ENCODE measurements at places on chromosomes 1 and 21.

GRCh38 chr21:41651406-41651805, 115.4 kb downstream of the RIPK4 start:
- DNase-seq = no peak

- no peak for DNase-seq
Observed at GRCh38 chr1:216464489-216464888, 41.2 kb upstream of the USH2A start.

DNA sequence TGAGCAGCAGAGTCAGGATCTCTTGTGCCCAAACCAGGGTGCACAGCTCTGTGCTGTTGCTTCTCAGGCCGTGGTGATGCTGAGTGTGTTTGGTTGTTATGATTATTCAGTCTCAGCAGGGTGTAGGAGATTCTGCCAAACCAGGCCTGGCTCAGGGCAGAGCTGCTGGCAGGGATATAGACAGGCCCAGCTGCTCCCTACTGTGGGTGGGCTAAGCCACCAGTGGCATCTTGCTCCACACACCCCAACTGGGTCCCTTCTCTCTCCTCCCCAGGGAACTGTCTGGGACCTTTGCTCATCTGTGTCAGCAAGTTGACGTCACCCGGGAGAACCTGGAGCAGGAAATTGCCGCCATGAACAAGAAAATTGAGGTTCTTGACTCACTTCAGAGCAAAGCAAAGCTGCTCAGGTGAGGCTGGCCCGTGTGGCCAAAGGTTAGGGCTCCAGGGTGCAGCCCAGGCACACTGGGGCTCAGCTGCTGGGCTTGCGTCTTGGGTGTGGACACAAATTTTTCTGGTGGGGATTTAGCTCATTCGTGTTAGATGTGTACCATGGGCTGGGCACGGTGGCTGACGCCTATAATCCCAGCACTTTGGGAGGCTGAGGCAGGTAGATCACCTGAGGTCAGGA, 9.9 kb upstream of the MIIP start:
- no peak for DNase-seq

DNA sequence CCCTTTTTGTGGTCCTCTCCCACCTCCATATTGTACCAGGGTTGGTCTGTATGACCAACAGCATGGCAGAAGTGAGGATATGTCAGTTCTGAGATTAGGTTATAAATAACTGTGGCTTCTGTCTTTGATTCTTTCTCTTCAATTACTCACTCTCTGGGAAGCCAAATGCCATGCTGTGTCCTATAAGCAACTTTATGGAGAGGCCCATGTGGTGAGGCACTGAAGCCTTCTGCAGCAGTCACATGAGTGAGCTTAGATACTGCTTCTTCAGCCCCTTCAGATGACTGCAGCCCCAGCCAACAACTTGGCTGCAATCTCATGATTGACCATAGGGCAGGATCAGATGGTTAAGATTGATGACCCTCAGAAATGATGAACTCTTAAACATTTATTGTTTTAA, 34.0 kb upstream of the SAMD13 start:
- no peak for DNase-seq

DNA sequence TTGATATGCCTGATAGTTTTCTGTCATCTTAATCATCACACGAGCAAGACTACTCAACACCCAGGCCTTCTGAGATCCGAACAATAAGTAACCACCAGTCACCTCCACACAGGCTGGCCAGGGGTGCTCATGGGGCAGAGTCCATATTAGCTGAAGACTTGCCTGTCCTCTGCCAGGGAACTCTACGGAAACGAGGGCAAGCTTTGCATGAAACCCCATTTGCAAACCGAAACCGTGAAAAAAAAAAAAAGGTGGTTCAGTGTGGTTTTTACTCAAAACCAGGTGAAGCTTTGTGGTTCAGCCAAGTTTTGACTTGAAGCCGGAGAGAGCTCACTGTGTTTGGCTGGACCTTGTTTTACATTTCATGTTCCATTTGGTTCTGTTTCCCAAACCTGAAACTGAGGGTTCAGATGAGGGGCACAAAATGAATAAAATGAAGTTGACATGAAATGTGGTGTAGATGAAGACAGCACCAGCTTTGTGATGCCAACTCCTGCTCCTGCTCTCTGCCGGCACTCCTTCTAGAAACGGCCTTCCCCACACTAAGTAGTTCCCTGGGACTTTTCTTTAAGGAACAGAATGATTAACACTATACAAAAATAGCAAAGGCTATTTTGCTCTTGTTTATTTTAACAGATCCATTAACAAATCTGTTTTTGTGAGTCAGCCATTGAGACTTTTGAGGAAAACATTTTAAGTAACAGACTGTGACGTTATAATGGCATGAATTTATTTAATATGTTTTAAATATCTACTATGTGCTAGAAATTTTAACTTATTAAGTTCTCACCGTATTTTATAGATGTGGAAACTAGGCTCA, 74.7 kb downstream of the RUNX1 start:
- DNase-seq = peak; percentile 69

DNA sequence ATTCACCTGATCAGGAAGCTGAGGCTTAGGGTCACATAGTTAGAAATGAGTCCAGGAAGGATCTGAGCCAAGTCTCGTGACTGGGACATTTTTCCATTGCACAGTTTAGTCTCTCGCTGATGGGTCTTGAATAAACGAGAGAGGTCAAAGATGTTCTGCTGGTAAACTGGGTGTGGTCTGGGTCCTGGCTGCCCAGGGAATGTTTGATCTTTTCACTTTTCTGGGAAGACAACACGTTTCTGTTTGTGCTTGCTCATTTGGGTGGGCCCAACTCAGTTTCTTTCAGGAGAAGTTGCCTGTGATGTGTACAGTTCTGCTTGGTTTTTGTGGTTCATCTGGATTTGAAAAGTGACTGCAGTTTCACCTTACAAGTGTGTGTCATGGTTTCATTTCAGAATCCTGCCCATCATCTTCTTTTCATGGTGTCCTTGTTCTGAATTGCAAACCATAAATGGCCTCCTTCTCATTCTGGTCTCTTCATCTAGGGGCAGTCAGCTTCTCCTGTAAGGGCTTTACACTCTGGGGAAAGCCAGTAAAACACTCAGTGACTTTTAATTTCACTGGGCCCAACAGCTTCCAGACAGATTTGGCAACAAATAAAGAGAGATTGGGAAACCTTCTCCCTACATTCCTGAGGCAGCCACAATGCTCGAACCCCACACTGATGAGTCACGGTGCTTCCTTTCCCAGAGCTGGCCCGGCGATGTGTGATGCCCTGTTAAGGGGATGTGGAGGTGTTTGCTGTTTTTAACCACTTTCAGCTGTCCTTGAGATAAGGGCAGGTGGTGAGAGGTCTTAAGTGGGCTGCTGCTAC, 7.2 kb upstream of the TACSTD2 start:
- DNase-seq = no peak

DNA sequence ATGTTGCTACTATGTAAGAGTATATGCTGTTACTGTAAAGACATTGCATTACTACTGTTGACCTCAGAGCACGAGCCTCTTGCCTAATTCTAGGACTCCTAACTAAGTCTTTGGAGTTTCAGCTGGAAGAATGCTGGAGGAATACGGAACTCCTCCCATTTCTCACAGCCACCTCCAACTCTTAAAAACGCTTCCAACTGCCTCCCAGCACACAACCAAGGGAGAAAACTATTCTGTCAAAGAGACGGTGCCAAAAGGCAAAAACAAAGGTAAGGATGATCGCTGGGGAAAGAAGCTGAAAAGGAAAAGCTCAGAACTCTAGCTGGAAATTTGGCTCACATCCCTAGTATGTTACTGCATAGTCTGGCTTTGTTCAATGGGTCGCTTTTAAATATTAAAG, at the start of gene FMO2:
Gene FMO2, plus strand, starts transcription at position 210 of the 400 bp plus-strand sequence. CDS start 414 bp downstream, outside the sequence.
- no peak for DNase-seq

- DNase-seq = peak; percentile 36
Observed at GRCh38 chr1:62508187-62508758, 71.4 kb downstream of the USP1 start.

- no peak for DNase-seq
Observed at GRCh38 chr21:45573452-45574035, 31.3 kb upstream of the SLC19A1 start.

DNA sequence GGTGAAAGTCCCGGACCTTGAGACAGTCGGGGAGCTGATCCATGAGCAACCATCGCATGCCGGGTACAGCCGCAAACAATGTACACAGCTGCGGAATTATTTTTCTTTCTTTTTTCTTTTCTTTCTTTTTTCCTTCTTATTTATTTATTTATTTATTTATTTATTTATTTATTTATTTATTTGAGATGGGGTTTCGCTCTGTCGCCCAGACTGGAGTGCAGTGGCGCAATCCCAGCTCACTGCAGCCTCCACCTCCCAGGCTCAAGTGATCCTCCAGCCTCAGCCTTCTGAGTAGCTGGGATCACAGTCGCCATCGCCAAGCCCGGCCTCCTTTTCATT, 2.6 kb upstream of the PERM1 start:
- no peak for DNase-seq

- DNase-seq = no peak
Observed at GRCh38 chr1:33286451-33287185, 30.3 kb downstream of the ZNF362 start.

DNA sequence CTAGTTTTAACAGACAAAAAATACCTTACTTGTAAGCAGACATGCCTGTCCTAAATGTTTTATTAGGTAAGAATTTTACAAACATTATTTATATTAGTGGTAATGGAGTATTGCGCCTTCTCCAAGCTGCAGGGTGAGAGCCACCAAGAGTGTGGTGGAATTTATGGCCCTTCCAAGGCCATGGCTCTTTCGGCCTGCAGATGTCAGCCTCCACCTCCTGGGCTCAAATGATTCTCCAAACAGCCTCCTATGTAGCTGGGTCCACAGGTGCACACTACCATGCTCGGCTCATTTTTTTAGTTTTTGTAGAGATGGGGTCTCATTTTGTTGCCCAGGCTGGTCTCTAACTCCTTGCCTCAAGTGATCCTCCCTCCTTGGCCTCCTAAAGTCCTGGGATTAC, 56.3 kb downstream of the ITGB3BP start:
- no peak for DNase-seq

GRCh38 chr1:153945795-153946621, 510 bp downstream of the DENND4B start:
- DNase-seq = peak; percentile 85

- DNase-seq = no peak
Observed at GRCh38 chr1:190101756-190102155, 375.9 kb downstream of the BRINP3 start.

- no peak for DNase-seq
Observed at GRCh38 chr21:39712976-39713375, 32.0 kb upstream of the IGSF5 start.

- no peak for DNase-seq
Observed at GRCh38 chr1:192376374-192376773, 59.6 kb downstream of the RGS21 start.

- no peak for DNase-seq
Observed at GRCh38 chr1:12136916-12137610, 29.7 kb upstream of the TNFRSF1B start.

- DNase-seq = no peak
Observed at GRCh38 chr1:15866721-15867201, 19.3 kb downstream of the SPEN start.
